Stimulated activated CD8-positive, alpha-beta memory T cell treated with anti-CD3 and anti-CD28 coated beads, Interleukin-12 subunit alpha, Interleukin-12 subunit beta, amount 100 ng/mL, for 1 hour (primary cell): ENCODE measurements at places on chromosomes 16 and 17.

- DNase-seq: no peak
Measured at GRCh38 chr17:70137451-70138230, 31.7 kb upstream of the KCNJ2 start.

- no peak for DNase-seq
Measured at GRCh38 chr17:40541873-40542557, 23.3 kb downstream of the CCR7 start.

GRCh38 chr16:82852388-82853008, 225.7 kb downstream of the CDH13 start:
- DNase-seq: no peak

DNA sequence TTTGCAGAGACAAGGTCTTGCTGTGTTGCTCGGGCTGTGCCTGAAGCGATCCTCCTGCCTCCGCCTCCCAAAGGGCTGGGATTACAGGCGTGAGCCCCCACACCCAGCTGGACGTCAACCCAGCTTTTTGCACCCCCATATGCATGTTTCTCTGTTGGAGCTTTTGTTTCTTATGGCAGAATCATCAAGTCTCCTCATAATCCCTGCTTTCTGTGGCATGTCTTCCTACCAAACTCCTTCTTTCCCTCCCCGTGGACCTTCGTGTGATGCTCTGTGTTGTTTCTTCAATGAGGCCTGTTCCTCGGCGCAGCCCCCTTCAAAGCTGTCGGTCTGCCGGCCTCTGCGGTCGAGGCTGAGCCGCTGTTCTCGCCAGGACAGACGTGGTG, 71.6 kb downstream of the METRNL start:
- DNase-seq: no peak

GRCh38 chr16:75801307-75801706, 75.0 kb upstream of the CPHXL start:
- no peak for DNase-seq
